Activated CD4-positive, alpha-beta T cell treated with anti-CD3 and anti-CD28 coated beads, Interleukin-2, amount 10 ng/mL, durations not matched to agents 7 days and 5 days (primary cell): ENCODE measurements at places on chromosomes 11 and 22. TPM values are rescaled to one million over a fixed set of nuclear protein-coding genes. Genes with fewer than 3 reads are reported as not detected.

RFPL1 gene
- total RNA-seq = not detected

OR51B5 gene
- total RNA-seq = not detected

DNA sequence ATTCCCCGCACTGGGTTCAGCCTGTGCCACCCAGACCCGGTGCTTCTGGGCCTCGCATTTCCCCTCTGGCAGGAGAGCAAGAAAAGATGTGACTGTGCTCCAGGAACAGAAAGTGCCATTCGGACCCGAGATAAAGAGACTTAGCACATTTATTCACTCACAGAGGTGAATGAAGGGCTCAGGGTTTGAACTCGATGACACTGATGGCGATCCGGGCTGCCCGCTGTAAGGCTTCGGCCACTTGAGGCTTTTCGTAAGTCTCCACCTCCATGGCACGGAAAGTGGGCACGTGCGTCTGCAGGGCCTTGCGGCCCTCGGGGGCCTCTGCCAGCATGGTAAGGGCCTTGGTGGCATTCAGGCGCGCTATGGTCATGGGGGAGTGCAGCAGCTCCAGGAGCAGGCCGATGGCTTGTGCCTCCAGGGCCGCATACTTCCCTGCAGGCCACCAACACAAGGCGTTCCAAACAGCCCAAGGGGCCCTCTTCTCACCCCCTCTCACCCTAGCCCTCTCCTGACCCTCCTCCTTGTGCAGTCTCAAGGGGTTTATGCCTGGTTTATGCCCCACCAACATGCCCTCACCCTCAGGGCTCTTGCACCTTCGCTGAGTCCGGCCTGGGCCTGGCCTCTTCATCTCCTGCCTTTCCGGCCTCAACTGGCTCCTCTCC, 10.9 kb upstream of the GNAZ start:
- no peak overlapping the region for H3K27ac ChIP-seq
- no peaks in the 10 kb centered on the region for H3K36me3 ChIP-seq
- DNase-seq = no peak
- no peaks in the 10 kb centered on the region for H3K4me1 ChIP-seq
- no peak overlapping the region for H3K4me3 ChIP-seq

DNA sequence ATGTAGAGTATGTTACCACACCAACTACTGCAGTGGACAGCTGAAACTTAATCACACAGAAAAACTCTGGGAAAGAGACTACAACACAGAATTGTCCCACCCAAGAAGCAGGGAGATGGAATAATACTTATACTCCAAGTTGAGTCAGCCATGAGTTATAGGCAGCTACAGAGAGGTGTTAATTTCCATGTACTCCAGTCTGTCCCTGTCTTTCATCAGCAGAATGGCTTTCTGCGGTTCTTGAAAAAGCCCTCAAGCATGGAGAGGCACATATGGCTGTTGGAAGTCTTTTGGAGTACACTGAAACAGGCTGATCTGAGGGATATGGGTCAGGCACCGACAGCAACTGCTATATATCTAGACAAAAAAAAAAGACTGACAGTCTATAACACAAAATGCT, 219.5 kb downstream of the DLG2 start:
- H3K36me3 ChIP-seq = no peaks in the 10 kb centered on the region
- no peak for DNase-seq
- H3K4me1 ChIP-seq = no peaks in the 10 kb centered on the region

DNA sequence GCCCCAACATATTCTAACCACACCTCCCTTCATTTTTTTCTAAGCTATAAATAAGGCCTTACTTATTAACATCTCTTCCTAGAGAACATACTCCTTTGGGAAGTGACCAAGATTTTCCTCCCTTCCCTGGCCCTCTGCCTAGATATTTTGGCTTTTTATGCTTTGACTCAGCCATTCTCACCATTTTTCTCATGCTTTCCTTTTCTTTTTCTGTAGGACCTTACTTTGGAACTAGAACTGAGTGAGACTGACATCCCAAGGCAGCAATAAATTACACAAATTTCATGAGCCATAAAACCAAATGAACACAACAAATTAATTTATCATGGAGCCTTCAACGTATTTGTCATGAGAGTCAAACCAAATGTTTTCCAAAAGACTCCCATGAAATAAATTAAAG, 142.7 kb upstream of the CTSC start:
- no peaks in the 10 kb centered on the region for H3K36me3 ChIP-seq
- H3K27ac ChIP-seq = no peak overlapping the region
- H3K4me3 ChIP-seq = no peak overlapping the region
